ENCODE measurements at places on chromosomes 12 and 14.
A peak's percentile ranks its signal among the peaks of the same experiment; 100 is the strongest.

GRCh38 chr12:39990122-39991101 lies 115.5 kb downstream of the SLC2A13 start:
- DNase-seq, result no peak

DNA sequence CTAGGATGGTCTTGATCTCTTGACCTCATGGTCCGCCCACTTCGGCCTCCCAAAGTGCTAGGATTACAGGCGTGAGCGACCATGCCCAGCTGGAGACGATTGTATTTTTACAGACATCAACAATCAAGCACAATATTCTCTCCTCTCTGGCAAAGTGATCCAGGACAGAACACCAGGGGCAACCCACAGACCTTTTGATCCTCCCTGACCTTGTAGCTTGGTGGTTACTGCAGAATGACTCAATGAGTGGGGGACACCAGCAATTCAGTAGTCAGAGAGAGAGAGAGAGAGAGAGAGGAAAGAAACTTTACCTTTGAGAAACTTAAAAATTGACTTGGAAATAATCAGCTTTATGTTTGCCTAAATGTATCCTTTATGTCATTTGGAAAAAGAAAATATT lies 51.2 kb downstream of the DRAM1 start:
- no peak for DNase-seq

DNA sequence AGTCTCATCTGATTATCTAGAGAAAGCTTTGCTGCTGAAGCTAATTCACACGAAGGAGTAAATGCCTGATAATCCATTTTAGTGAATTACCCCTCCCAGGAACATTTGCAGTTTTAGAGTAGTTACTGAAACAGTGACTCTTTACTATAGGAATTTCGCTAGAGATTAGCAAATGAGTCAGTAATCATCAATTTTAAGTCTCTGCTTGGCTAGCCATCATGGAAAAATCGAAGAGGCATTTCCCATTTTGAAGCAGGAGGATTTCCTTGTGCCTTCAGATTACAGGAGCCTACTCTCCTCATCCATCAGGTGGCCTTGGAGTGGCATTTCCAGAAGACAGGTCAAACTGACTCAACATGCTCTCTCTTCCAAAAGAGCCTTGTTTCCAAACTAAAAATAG lies 154.5 kb downstream of the EGLN3 start:
- no peak for DNase-seq

GRCh38 chr12:73863546-73863945 lies 674.1 kb upstream of the ATXN7L3B start:
- no peak for DNase-seq

- no peak for DNase-seq
Observed at GRCh38 chr12:131116468-131117117, 162.9 kb downstream of the ADGRD1 start.

- no peak for DNase-seq
Observed at GRCh38 chr12:21583587-21583986, 21.1 kb downstream of the GYS2 start.

DNA sequence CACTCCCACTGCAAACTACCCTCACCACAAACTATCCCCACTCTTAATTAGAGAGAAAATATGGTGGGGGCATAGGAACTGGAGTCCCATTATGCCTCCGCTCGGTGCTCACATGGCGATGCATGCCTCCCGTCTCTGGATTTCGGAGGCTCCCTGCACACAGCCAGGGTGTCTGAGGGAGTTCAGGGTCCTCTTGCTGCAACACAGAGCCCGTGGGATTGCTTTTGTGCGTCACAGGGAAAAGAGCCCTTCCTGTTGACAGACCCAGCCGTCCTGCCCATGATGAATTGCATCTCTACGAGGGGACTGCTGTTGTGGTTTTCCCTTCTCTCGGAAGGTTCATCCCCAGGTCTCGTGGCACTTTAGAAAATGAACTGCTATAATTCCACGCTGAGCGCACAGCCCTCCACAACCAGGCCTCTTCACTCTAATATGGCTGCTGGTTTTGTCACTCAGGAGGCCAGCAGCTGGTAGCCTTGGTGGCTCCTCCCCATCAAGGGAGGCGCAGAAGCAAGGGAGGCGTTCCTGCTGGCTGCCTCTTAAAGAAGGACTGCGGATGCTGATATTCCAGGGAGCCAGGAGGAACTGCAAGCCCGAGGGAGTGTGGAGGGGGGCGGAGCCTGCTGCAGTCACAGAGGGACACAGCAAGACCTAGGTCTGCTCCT lies 158.0 kb downstream of the KCNA5 start:
- DNase-seq, result no peak

- DNase-seq, result no peak
Observed at GRCh38 chr12:3087758-3088650, 10.8 kb downstream of the TSPAN9 start.

GRCh38 chr14:64963611-64964010 lies 8.5 kb downstream of the RAB15 start:
- no peak for DNase-seq

DNA sequence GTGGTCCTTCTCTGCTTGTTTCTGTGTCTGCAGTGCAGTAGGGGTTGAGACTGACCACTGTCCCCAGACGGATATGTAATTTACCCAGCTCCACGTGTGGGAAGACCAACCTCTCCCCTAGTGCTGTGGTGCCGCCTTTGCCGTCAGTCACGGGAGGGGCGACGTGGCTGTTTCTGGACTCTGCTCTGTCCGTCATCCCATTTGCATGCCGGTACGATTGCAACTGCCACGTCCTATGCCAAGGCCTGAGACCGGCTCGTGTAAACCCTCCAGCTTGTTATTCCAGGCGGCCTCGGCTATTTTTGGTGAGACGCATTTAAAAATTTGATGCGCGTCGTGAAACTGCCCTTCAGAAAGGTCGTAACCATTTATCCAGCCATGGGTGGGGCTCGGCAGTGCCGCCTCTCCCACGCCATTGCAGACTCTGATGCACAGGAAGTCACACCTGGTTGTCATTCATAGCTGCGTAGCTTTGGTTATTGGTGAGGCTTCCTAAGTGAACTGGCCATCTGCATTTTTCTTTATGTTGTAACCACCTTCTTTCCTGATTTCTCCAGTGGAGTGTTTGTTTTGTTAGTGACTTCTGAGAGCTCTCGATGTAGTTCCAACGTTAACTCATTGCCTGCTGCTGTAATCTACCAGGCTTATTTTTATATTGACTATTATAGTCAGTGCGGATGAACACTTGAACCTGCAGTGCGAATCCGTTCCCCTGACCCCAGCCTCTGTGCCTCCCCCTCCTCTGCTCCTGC lies 75.1 kb downstream of the ADGRD1 start:
- DNase-seq, result no peak

- DNase-seq, result no peak
Observed at GRCh38 chr14:101069666-101070362, 166.3 kb upstream of the RTL1 start.

- DNase-seq, result no peak
Observed at GRCh38 chr14:60738843-60739508, 4.4 kb downstream of the MNAT1 start.

- no peak for DNase-seq
Observed at GRCh38 chr12:41339784-41340183, 151.7 kb downstream of the PDZRN4 start.

- no peak for DNase-seq
Observed at GRCh38 chr12:32400114-32400672, 835 bp downstream of the FGD4 start.

DNA sequence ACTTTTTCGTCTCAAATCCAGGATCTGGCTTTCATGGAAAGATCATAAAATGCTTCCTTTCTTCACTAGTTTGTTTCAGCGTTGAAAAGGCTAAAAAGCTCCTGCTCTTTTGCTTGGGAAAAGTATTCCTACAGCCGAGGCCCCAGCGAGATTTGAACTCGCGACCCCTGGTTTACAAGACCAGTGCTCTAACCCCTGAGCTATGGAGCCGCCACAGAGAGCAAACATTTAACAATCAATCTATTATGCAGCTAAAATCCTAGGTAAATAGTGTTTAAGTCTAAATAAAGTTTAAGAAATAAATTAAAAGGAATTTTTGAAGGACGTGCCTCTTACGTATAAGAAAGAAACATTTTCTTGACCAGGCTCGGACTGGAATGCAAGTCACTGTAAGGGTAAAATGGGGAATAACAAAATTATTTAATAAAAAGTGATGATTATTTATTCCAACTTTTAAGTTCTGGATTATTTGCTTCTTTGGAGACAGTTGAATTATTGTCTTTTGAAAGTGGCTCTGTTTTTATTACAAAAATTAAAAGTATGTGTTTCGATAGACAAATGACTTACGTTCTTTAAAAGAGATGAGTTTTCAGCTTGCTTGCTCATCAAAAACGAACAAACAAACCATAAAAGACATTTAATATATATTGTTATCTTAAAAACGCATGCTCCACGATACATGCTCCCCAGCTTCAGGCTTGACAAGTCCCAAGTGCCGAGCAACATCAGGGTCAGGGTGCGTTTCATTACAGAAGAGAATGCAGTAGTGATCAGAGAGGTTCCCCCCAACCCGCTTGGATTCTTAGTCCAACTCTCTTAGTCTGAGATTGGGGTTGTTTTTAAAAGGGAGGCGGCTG lies 10.2 kb downstream of the OR6S1 start:
- no peak for DNase-seq

- DNase-seq, result no peak
Observed at GRCh38 chr14:55581342-55581771, 1.4 kb downstream of the KTN1 start.

DNA sequence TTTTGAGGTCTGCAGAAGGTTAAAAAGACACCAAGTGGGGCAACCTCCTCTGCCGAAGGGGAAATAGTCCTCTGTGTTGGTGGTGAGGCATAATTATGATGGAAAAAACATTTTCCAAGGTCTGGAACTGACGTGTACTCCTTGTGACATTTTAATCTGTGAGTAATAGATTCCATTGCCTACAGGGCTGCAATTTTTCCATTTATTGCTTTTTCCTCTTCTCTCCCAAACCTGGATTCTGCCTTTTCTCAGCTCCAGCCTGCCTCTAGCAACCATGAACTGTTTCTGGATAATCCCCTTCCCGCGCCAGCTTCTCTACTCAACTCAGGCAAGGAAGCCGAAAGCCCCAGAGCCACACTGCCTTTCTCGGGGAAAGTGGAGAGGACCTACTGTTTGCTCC lies 230.1 kb upstream of the PLXNC1 start:
- DNase-seq, result no peak

- no peak for DNase-seq
Observed at GRCh38 chr12:112005419-112006395, 7.3 kb downstream of the TMEM116 start.

DNA sequence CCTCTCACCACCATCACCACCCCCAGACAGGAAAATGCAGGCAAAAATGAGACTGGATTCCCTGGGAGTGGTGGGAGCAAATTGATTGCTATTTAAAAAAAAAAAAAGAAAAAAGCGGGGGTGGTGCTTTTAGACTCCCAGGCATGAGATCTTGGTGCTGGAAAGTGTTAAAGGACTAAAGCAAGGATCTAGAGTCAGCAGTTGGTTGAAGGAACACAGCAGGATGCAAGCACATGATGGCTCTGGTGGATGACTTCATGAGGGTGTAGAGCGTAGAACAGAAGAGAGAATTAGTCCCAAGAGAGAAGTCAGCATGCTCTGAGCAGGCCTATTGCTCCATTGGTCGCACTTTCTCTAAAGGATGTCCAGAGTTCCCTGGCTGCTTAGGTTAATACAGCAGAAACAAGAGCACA lies 183.8 kb upstream of the HMGA2 start:
- no peak for DNase-seq

GRCh38 chr14:23398348-23398747 lies 9.7 kb downstream of the MYH6 start:
- DNase-seq, result no peak

- no peak for DNase-seq
Observed at GRCh38 chr12:57524814-57525614, 2.4 kb downstream of the MBD6 start.

DNA sequence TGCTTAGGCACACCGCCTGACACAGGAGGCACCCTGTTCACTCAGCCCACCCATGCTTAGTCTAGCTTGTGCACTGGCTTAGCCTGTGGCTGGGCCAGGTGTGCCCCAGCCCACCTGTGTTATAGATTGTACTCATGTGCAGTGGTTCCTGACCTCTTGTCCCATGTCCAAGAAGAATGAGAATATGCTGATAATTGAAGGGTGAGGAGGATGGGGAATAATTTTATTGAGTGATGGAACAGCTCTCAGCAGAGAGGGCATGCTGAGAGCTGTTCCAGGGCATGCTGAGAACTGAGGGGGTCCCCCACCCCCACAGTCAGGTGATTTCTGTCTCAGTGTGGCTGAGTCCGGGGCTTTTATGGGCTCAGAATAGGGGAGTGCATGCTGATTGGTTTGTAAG lies 395.9 kb downstream of the FUT8 start:
- no peak for DNase-seq

DNA sequence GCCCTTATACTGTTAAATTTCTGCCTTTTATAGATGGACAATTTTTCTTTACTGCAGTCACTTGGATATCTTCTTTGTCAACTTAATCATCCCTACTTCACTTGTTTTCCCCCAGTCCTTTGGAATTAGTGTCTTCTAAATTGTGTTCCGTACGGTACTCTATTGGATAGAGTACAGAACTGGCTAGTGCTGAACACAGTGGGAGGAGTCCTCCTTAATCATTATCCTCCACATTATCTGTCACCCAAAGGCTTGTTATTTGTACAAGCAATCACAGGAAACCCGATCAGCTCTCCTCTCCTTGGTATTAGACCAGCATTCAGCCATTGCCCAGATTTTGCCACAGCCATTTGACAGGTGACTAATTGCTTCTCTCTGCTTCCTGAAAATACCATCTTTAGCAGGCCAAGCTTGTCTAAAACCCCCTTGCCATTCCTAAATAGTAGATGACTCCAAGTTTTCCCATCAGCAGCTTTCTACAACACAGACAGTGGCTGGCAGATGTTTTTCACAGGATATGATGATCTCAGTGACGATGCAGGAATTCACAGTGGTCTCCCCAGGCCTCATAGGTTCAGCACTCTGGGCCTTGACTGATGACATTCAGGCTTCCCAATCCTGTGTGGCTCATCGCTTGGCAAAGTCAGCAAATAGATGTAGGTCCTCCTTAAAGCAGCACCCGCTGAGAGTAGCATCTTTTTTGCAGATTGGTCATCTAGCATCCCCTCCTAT lies 216.0 kb upstream of the RGS6 start:
- DNase-seq, result peak; percentile 20

Data from NCI-H2081 treated with DMSO at 0.1 percent for 48 hours (cell line).